ENCODE measurements at places on chromosomes 3 and 15. TPM values are rescaled to one million over a fixed set of nuclear protein-coding genes. Genes with fewer than 3 reads are reported as not detected.

GRCh38 chr3:127720985-127721935, 48.5 kb downstream of the ABTB1 start:
- no peaks in the 10 kb centered on the region for H3K27me3 ChIP-seq
- no peaks in the 10 kb centered on the region for H3K36me3 ChIP-seq
- H3K4me3 ChIP-seq = no peak overlapping the region
- DNase-seq = no peak
- no peaks in the 10 kb centered on the region for H3K4me1 ChIP-seq

DNA sequence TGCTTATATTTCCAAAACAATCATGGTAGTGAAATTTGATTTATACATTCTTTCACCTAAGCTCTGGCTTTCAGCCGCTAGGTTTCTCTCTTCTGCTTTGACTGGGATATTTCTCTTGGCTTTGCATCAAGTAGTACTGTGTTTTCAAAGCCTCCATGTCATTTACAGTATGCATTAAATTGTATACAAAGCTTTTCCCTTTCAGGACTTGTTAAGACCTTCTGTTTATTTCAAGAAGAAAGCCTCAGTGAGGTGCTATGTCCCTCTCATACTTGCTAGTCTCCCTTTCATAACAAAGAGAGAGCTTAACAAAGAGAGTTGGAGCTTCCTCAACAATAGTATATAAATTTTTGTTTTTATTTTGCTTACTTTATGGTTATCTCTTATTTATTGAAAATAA, 84.2 kb upstream of the SLC25A26 start:
- H3K4me1 ChIP-seq = no peaks in the 10 kb centered on the region
- H3K27ac ChIP-seq = no peak overlapping the region
- H3K4me3 ChIP-seq = no peak overlapping the region

DNA sequence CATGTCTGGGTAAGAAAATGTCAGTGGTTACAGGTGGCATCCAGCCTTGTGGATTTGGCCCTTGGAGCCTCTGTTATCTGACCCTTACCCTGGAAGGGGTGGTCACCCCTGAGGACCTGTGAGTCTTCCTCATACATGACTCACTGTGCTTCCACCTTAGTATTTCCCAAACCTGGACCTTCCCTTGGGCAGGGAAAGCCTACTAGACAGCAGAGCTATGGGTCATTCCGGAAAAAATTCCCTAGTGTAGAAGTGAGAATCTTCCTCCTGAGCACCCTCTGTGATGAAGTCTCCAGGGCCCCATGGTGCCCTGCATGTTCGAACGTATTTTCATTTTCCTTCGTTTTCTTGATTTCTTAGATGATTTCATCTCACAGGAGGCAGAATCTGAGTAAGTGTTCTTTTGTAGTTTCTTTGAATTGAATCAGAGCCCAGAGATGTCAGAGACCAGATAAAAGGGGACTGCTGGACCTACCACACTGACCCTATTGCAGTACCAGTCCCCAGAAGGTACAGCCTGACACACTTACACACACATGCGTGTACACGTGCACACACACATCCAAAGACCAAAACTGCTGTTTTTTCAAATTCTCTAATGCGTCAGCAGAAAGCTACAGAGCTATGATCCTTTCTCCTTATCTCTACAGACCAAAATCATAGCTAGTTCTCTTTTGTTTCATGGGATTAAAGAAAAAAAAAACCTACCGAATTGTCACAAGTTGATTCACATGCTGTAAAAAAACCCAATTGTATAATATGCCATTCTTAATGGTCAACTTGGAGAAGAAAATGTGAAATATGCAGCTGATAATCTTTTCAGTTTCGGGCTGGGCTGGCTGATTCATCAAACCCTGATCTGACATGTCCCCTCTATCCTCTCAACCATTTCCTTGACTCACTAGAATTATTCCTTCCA, 50.5 kb upstream of the ARHGEF3 start:
- H3K4me1 ChIP-seq = no peaks in the 10 kb centered on the region
- no peak overlapping the region for H3K27ac ChIP-seq
- no peak for DNase-seq
- H3K4me3 ChIP-seq = no peak overlapping the region
- no peaks in the 10 kb centered on the region for H3K36me3 ChIP-seq
- no peaks in the 10 kb centered on the region for H3K27me3 ChIP-seq

GRCh38 chr3:107911337-107912000, 179.4 kb downstream of the CD47 start:
- H3K27me3 ChIP-seq = no peaks in the 10 kb centered on the region
- no peaks in the 10 kb centered on the region for H3K4me1 ChIP-seq
- no peak for DNase-seq
- H3K27ac ChIP-seq = no peak overlapping the region

DNA sequence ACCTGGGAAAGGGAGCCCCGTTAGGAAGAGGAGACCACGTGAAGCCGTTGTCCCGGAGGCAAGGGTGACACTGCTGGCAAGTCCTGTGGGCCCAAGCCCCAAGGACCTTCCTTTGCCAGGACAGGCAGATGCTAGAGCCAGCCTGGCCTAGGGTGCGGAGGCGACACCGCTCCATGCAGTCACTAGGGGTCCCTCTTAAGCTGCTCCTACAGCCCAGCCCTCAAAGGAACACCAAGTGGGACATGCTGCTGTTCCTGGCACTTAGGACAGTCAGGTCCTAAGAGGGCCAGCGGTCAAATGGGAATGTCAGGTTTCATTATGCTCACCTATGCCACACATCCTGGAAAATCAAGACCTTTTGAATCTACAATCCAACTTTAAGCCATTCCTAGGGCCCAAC, 59.7 kb downstream of the RPN1 start:
- H3K4me1 ChIP-seq = no peaks in the 10 kb centered on the region
- no peak overlapping the region for H3K4me3 ChIP-seq
- no peaks in the 10 kb centered on the region for H3K36me3 ChIP-seq
- no peak overlapping the region for H3K27ac ChIP-seq
- no peak for DNase-seq
- H3K27me3 ChIP-seq = no peaks in the 10 kb centered on the region

DNA sequence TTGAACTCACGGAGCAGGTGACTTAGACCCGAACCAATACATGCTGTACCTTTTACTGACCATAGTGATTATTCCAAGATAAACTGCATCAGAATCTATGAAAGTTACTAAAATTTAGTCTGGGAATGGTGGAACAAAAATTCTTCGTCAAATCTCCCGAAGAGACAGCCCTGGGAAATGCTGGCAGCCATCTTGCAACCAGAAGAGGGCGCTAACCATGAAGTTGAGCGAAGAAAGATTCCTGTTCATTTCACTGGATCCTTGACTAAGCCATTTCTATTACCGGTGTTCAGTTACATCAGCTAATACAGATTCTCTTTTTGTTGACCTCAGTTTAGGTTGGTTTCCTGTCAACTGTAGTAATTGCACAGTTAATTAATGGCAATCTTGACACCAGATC, 199.6 kb downstream of the SLC9A9 start:
- no peak overlapping the region for H3K4me3 ChIP-seq
- no peaks in the 10 kb centered on the region for H3K4me1 ChIP-seq
- no peak overlapping the region for H3K27ac ChIP-seq
- H3K27me3 ChIP-seq = no peaks in the 10 kb centered on the region
- no peak for DNase-seq
- no peaks in the 10 kb centered on the region for H3K36me3 ChIP-seq

DNA sequence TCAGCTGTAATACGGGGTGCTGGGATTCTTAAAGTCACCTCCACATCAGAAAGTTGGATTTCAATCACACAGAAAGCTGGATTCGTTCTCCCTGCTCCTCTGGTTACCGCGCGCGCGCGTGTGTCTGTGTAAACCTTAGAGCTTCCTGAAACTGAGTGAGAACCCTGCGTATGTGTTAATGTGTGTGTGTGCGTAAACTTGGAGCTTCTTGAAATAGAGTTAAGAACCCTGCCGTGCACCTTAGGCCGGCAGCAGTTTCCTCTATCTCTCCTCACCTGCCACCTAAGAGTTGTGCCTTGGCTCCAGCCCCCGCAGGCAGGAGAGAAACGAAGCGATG, 531 bp downstream of the LZTFL1 start:
- peak overlapping the region; percentile 16 for H3K27ac ChIP-seq
- no peak for DNase-seq
- peaks cover 4% of the 10 kb centered on the region for H3K36me3 ChIP-seq
- H3K4me1 ChIP-seq = no peaks in the 10 kb centered on the region
- no peaks in the 10 kb centered on the region for H3K27me3 ChIP-seq

DNA sequence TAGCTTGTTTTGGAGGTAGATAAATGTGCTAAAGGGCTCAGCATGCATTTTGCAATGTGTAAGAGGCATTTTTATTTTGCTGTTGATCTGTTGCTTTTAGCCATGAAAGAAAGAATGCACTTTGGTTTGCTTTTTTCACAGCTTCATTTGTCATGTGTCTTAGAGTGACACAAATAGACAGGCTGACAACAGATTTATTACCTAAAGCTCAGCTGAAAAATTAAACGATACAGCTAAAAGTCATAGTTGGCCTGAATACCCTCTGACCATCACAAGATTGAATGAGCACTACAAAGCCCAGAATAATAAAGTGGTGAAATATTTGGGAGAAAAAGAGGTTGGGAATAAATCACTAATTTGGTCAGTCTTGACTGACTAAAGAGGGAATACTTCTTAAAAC, 723.1 kb downstream of the CADM2 start:
- no peaks in the 10 kb centered on the region for H3K4me1 ChIP-seq
- no peak overlapping the region for H3K27ac ChIP-seq
- H3K4me3 ChIP-seq = no peak overlapping the region
- H3K27me3 ChIP-seq = no peaks in the 10 kb centered on the region
- H3K36me3 ChIP-seq = no peaks in the 10 kb centered on the region
- DNase-seq = no peak

DNA sequence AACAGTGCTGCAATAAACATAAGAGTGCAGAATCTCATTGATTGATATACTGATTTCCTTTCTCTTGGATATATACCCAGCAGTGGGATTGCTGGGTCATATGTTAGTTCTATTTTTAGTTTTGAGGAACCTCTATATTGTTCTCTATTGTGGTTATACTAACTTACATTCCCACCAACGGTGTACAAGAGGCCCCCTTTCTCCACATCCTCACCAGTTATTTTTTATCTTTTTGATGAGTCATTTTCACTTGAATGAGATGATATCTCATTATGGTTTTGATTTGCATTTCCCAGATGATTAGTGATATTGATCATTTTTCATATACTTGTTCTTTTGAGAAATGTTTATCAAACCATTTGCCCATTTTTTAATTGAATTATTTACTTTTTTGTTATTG, 12.4 kb upstream of the IREB2 start:
- H3K27me3 ChIP-seq = no peaks in the 10 kb centered on the region
- no peak for DNase-seq
- no peaks in the 10 kb centered on the region for H3K36me3 ChIP-seq
- no peak overlapping the region for H3K4me3 ChIP-seq
- no peaks in the 10 kb centered on the region for H3K4me1 ChIP-seq

DNA sequence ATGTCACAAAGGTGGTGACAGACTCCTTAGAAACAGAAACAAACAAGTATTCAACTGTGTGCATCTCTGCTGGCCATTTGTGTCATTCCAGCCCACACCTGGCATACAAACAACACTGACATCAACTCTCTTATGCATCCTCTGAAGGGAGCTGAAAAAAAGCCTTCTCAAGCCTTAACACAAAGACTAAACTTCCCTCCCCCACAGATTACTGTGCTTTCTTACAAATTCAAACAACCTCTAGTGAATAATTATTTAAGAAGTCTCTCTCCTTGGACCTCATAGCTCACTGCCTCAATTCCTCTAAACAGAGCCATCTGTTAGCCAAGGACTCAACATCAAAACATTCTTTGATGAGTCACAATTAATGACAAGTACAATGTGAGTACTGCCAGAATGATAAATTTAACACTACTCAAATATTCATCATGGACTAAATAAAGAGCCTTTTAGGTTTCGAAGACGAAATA, 132.1 kb downstream of the WDR76 start:
- no peaks in the 10 kb centered on the region for H3K27me3 ChIP-seq
- no peak for DNase-seq

GRCh38 chr3:174170248-174170647, 688.9 kb upstream of the NAALADL2 start:
- H3K36me3 ChIP-seq = no peaks in the 10 kb centered on the region
- H3K27ac ChIP-seq = no peak overlapping the region
- H3K4me3 ChIP-seq = no peak overlapping the region
- DNase-seq = no peak

GRCh38 chr15:25678500-25678855, 184.6 kb downstream of the ATP10A start:
- H3K36me3 ChIP-seq = peaks cover 22% of the 10 kb centered on the region
- no peak overlapping the region for H3K4me3 ChIP-seq
- H3K4me1 ChIP-seq = peaks cover 20% of the 10 kb centered on the region
- H3K27ac ChIP-seq = peak overlapping the region; percentile 75

Gene SLC9C1
- 0.32 TPM for total RNA-seq

Gene AADAC
- total RNA-seq = 1.2 TPM

Gene TMEM158
- not detected for total RNA-seq

Gene NR2E3
- total RNA-seq = not detected

Gene ZMYND10
- not detected for total RNA-seq

Gene GNAT1
- 4.7 TPM for total RNA-seq

Gene ITIH3
- total RNA-seq = 38.3 TPM

Gene TTLL13
- total RNA-seq = not detected
